Stimulated activated CD8-positive, alpha-beta memory T cell treated with anti-CD3 and anti-CD28 coated beads, Interleukin-2, amount 100 ng/mL, for 1 hour (primary cell): ENCODE measurements at places on chromosomes 7 and 10.

DNA sequence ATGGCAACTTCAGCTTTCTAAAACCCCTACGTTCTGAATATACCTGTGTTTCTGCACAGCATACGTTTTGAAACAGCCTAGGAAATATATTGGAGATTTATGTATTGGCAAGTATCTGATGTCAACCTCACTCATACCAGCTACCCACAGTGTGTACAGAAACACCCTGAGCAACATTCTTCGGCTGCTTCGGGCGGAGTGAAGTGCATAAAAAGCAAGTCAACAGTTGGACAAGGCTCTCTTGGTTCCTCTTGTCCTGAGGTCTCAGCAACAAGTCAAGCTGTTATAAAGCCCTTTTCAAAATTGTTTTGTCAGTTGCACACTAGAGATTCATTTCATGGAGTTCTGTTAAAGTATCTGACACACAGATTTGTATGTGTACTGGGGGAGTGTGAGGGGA, 40.0 kb upstream of the PAPSS2 start:
- no peak for DNase-seq

GRCh38 chr7:79930604-79931003, 204.0 kb upstream of the GNAI1 start:
- no peak for DNase-seq

- no peak for DNase-seq
Measured at GRCh38 chr7:152459724-152460251, 24.0 kb upstream of the KMT2C start.

DNA sequence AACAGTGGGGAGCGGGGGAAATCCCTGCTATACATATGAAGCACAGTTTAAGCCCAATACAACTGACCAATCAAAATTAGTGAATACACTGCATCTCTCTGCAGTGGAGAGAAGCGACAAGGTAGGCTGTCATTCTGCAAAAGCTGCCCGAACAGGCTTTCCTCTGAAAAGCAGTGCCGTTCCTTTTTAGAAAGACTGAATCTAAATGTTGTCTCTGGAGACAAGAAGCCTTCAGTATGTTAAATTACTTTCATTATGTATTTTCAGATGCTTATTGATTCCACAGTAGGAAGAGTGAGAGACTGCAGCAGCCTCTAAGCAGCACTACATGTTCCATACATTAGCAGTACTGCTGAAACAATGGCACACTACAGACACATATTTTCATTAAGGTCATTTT, at the start of gene GPR22:
TSS of gene GPR22 (plus strand) at position 129 of the 400 bp plus-strand sequence. CDS start 4,004 bp downstream, outside the sequence.
- DNase-seq = no peak

DNA sequence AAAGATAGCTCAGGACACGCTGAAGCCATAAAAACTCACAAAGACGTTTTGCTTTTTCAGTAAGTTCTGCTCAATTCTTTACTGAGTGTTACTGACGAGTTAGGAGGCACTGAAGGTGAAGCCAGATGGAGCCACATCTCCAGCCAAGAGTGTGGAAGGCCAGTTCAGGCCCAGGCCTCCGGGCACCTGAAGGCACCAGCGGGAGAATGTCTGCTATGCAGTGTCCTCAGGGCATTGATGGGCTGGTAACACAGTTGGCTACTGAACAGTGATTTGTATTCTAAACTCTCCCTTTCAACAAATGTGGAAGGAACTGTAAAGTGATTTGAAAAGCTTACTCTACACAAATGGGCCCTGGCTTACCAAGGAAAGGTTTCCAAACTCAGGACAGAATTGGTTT, 64.8 kb upstream of the SVIL start:
- DNase-seq = no peak

DNA sequence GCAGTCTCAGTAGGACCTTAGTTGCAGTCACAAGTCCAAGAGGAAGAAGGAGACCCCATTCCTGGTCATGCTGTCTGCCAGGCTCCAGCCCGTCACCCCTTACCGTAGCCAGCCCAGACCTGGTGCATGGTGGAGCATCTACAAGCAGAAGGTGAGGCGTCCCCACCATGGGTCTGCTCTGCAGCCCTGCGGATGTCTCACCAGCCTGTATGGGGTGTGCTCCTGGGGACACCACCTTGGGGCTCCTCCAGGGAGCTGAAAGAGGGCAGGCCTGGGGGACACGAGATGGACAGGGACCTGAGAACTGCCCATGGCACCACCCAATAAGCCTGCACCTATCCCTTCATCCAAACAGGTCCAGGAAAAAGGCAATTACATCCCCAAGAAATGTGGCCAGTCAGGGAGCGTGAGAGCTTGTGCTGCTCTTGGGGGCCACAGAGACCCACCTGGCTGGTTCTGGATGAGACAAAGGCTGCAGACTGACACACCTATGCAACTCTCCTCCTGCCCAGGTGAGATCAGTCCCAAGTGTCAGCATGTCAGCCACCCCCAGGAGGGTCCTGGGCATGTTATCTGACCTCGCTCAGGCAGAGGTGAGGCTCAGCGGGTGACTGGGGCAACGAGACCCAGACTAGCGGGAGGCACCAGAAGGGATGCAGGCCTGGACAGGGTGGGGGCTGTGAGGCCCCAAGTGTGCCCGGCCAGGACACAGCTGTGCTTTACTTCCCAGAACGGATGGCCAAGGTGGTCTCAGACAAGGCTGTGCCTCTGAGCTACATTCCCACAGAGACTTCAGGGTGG, 84.5 kb upstream of the RET start:
- DNase-seq = no peak

- DNase-seq = no peak
Measured at GRCh38 chr7:123366626-123367025, 166.9 kb upstream of the SLC13A1 start.

DNA sequence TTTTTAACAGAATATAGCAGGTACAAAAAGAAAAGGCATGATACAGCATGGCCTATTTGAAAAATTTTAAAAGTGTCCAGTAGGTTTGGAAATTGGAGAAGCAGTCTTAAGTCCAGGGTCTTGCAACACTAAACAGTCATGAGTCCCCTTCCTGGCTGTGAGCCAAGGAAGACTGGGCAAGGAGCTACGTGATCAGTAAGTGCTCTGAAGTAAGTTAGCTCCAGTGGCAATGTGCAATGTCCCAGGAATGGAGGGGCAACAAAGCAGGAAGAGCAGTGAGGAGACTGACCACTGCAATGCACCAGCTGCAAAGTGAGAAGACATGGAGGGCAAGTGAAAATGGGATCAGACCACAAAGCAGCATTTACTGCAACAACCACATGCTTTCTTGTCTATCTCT, 72.9 kb upstream of the GRID1 start:
- DNase-seq = no peak

- no peak for DNase-seq
Measured at GRCh38 chr7:98133181-98133580, 26.5 kb downstream of the LMTK2 start.

DNA sequence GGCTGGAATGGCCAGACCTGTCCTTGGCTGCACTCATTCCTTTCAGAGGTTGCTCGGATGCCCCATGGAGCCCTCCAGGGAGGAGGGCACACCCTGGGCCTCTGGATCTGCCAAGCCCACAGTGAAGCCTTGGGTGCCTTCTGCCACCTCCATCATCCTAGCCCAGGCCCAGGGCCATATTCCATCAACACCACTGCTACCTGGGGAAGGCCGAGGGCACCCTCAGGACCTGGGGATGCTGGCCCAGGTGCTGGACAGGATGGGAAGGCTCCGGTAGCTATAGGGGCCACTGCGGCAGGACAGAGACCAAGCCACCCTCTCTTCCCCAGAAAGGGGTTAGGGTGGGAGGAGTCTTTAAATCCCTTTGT, 810 bp downstream of the OPN4 start:
- DNase-seq = no peak

DNA sequence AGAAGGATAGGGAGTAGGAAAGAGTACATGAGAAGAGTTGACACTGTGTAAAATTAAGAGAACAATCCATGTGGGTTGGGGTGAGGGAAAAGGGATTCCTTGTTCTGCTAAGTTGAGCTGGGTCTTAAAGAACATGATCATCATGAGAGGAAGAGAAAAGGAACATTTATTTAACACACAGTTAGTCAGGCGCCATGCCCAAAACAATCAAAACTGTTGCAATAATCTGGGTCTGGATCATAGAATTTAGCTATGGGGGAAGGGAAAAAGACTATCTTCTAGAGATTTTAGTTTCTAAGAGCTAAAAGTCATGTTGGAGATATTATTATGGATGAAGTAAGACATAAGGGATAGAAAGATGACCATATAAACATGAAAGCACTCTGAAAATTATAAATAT, 178.9 kb downstream of the SEM1 start:
- DNase-seq = no peak

- no peak for DNase-seq
Measured at GRCh38 chr7:151687523-151688235, 168.0 kb upstream of the RHEB start.

DNA sequence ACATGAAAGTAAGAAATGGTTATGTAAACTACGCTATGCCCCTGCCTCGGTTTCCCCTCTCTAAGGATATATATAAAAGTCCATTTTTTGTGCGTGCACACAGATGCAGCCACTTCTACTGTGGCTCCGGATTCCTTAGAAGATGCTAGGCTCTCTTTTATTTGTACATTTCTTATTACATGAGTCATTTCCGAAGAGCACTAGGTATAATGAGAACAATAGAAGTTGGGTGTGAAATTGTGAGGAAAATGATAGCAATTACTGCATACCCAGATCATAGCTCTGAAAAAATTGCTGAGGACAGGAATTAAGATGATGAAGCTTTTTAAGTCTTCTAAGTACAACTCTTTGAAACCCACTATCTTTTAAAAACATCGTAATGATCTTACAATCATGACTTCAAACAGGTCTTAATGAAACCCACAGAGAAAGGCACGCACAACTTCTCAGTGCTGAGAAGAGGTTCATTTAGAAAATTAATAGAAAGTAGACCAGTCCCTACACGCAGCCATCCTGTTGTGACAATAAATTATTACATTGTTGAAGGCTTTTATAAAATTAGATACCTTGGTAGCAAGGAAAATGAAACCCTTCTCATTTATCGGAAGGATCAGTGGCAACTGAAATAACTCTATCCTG, 96.2 kb upstream of the FGFR2 start:
- DNase-seq = no peak

GRCh38 chr10:35940141-35941041, 298.3 kb upstream of the FZD8 start:
- DNase-seq = no peak

DNA sequence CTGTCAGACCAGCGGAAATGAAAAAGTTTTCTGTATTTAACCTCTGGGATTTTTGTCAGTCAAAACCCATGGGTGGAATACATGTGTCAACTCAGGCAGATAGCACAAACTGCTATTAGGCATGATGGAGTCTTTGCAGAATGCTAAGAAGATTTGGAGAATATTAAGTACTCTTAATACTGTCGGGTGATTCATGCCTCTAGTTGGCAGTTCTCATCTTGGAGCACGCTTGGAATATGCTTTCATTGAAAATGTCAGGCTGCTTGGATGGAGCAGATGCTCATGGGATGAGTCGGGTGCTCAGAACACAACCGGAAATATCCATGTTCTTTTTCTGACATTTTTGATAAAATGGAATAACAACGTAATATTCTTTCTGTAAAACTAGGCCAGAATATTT, 27.6 kb upstream of the PRKG1 start:
- no peak for DNase-seq

GRCh38 chr7:13327669-13328068, 640.2 kb downstream of the ARL4A start:
- DNase-seq = no peak

DNA sequence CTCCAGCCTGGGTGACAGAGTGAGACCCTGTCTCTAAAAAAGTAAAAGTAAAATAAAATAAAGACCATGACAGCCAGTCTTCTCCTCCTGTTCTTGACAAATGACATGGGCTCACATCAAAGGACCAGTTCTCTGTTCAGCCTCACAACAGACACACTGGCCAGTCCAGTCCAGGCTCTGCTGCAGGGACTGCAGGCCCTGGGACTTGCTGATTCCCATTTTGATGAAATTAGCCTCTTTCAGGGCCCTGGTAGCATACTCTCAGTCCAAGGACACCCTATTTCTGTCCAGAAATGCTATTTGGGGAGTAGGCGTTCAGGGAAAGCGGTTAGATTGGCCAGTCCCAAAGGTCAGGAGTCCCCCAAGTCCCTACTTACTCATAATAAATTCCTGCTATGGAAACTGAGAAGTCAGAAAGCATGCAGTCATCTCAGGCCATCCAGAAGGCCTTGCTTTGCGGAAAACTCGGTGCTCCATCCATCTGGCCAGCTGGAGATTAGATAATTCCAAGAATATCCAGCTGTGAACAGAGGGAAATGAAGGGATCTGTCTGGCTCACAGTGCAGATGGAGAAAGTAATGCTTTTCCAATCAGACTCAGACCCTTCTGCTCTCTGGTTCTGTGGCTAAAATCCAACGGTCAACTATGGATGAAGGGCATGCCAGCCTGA, 74.4 kb downstream of the RAB11FIP2 start:
- no peak for DNase-seq

GRCh38 chr10:116069856-116070255, 203.2 kb downstream of the GFRA1 start:
- no peak for DNase-seq

- no peak for DNase-seq
Measured at GRCh38 chr10:115662422-115662821, 569.3 kb downstream of the ATRNL1 start.

DNA sequence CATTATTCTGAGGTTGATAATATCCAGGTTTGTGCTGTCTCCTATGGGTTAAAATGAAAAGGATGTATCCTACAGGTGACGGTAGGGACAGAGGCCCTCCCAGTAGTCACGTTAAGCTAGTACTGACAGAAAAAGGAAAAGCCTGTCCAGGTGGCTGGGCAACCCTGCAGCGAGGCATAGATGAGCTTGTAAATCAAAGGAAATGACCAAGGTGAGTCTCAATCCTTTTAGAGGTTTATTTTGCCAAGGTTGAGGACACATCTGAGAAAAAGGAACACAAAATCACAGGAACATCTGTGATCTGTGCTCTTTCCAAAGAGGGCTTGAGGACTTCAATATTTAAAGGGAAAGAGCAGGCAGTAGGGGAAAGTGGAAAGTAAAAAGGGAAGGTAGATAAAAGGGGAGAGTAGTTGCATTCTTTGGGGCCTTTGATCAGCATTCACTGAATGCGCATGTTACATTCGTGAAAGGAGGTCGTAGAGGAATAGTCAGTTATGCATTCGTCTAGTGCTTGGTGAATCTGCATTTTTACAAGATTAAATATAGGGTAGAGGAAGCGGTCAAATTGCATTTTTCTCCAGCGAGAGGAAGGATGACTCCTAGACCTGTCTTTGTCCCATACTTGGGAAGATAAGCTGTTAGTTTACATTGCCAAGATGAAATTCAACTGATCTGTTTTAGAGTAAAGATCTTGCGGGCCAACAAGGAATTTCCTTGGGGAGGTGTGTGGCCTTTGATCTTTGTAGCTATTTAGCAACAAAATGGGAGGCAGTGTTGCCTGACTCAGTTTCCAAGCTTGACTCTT, 884 bp upstream of the GSTO1 start:
- DNase-seq = no peak

DNA sequence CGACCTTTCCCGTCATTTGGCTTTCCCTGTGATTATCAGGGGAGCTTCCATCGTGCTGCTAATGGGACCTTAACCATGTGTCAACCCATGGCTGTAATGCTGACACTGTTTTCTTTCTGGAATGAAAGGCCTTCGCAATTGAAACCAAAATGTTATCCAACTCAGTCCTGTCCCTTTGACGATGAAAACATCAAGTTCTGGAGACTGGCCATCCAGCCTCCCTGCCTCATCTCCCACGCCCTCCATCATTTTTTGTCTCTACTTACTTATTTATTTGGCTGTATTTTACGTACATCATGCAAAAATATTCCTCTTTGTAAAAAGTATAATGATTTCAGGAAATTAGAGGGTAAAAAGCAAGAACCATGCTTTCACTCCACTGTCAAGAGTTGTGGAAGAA, 69.8 kb downstream of the EGFR start:
- DNase-seq = no peak

GRCh38 chr10:78925800-78926319, 142.9 kb upstream of the ZMIZ1 start:
- no peak for DNase-seq

GRCh38 chr10:52437205-52437646, 123.1 kb downstream of the DKK1 start:
- DNase-seq = no peak
